Frontal cortex (tissue), 4 donors: ENCODE measurements at places on chromosomes 16 and 17. TPM values are rescaled to one million over a fixed set of nuclear protein-coding genes. Genes with fewer than 3 reads are reported as not detected.

DNA sequence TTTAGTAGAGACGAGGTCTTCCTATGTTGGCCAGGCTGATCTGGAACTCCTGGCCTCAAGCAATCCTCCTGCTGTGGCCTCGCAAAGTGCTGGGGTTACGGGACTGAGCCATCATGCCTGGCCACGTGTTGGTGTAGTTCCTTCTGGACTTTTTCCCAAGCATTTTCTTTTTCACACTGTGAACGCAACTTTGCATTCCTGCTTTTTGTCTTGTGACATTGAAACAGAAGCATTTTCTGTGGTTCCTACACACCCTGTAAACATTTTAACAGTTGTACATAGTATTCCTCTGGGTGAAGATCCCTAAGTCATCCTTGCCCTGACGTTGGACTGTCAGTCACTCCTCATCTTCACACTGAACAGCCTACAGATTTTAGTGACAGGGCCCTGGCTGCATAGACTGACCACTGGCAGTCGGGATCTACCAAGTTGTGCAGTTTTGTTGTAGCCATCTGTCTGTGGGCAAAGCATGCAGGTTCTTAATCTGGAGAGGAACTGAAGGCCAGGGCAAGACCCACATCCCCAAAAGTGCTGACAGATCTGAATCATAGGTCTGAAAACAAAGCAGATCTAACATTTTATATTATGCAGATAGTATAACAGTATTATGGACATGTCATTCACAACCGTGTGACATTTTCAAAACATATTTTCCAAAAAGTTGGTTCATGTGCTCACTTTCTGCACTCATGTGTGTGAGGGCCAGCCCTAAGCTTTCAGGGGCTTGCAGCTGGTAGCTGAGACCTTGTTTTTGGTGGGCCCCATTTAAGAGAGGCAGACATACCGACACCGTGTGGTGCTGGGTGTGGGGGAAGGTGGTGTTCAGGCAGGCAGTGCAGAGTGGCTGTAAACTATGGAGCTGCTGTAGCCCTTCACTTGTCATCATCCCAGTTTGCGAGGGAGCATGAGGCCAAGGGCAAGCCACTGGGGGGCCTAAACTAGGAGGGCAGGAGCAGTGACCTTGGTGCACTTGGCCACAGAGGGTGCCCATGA is 59.9 kb downstream of the EPN2 start:
- DNase-seq, result no peak

- no peak for DNase-seq
These were observed 224.6 kb downstream of the MAP2K6 start for GRCh38 chr17:69639096-69639495.

- DNase-seq, result no peak
These were observed 8.7 kb downstream of the FAM234A start for GRCh38 chr16:243348-243747.

DNA sequence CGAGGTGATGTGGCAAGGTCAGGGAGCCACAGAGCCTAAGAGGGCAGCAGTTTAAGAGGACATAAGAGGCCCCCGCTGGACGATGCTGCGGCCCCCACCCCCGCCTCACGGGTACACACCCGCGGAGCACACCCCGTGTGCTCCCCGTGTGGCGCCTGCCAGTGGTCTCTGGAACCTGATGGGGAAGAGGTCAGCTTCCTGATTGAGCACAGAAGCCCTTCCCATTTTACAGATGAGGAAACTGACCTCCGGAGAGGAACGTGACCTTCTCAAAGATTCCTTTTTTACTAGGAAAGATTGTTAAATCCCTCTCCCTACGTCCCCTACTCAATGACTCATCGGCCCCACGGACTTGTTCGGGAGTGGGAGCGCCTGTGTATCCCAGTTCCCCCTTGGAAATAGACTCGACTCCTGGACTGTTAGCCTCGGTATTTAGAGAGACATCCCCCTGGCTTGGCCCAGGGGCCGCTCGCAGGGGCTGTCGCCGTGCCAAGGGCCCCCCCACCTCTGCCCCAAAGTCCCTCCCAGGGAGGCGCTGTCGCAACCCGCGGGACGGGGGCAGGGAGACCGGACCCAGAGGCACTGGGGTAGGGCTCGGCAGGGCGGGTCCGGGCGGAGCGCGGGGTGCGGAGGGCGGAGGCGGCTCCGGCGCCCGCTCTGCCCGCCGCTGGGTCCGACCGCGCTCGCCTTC is at the start of gene ABCC3:
ABCC3 (plus strand) TSS at position 658 of the 691 bp plus-strand sequence. CDS start 56 bp downstream, outside the sequence.
- DNase-seq, result peak; percentile 33

DNA sequence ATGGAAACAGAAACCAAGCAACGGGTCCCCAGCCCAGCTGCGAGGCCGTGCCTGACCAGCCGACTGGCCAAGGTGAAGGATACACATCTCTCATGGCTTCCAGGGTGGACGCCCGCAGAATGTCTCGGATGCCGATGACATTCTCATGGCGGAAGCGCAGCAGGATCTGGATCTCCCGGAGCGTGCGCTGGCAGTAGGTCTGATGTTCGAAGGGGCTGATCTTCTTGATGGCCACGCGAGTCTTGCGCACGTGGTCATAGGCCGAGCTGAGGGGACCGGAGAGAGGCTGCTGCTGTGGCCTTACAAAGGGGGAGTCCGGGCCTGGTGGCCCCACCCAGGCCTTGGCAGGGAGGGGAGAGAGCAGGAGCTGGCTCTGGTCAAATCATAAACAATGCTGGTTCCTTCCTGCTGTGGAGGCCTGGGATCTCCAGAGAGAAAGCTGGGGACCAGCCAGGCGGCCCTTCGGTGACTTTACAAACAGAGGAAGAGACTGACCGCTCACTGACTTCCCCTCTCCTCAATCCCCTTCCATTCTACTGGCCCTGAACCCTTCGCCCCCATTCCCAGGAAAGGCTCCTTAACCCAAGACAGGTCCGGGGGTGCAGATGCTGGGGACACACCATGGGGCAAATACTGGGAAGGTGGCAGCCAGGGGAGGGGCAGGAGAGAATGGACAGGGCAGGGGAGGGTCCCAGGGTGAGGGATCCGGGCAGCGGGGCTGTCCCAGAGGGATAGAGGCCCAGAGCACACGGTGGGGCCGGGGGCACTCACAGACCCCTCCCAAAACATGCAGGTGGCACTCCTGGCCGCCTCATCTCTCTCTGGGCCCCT is 1.1 kb downstream of the MAPK3 start:
- DNase-seq, result peak; percentile 53

DNA sequence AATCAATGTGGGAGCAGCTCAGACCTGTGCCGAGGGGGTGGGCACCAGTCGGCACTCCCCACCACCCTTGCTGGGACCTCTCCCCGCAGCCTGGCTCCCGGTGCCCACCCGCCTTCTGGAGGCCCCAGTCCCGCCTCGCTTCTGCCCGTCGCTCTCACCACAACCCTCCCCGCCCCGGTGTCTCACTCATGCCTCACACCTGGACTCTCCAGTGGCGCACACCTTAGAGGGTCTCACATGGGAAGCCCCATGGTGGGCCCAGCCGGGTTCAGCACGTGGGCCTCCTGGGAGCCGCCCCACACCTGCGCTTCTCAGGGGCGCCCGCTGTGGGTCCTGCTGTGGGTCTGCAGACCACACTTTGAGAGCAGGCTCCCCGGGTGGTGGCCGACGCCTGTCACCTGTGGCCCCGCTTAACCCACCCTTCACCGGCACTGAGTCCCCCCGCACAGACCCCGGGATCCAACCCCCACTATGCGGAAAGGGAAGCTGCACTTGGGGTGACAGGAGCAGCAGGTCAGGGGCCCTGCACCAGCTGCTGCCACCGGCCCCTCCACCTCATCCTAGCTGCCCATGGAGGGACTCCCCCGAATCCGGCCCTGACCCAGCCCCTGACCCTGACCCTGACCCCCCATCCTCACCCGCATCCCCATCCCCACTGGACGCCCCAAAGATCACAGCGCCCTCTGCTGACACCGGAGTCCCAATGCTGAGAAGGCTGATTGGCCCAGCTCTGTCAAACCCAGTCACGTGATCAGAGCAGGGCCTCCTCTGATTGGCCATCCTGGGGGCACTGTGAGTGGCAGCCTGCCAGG is 27.4 kb upstream of the SLC38A10 start:
- peak; percentile 75 for DNase-seq

GRCh38 chr17:64117981-64118979 is 11.7 kb downstream of the ERN1 start:
- DNase-seq, result no peak

GRCh38 chr16:52773026-52773425 is 226.1 kb upstream of the TOX3 start:
- no peak for DNase-seq

- DNase-seq, result no peak
These were observed 232.8 kb downstream of the SEC14L1 start for GRCh38 chr17:77373299-77374169.

- DNase-seq, result no peak
These were observed 6.8 kb upstream of the ITGAD start for GRCh38 chr16:31386157-31386984.

DNA sequence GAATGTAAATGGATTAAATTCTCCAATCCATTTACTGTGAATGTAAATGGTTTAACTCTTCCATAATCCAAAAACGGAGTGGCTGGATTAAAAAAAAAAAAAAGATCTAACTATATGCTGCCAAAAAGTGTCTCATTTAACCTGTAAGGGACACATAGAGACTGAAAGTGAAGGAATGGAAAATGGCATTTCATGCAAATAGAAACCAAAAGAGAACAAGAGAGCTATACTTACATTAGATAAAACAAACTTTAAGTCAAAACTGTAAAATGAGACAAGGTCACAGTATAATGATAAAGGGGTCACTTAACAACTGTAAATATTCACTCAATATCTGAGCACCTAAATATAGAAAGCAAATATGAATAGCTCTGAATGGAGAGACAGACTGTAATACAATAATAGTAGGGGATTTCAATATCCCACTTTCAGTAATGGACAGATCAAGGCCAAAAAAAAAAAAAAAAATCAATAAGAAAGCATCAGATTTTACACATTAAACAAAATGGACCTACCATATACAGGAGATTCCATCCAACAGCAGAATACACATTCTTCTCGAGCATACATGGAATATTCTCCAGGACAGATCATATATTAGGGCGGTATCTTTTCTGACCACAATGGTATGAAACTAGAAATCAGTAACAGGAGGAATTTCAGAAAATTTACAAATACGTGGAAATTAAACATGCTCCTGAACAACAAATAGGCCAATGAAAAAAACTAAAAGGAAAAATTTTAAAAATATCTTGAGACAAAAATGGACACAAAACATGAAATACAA is 36.4 kb downstream of the CDR2 start:
- DNase-seq, result no peak

GRCh38 chr17:17853811-17854447 is 17.1 kb upstream of the SREBF1 start:
- no peak for DNase-seq

GRCh38 chr17:17121162-17121561 is 78.9 kb downstream of the MPRIP start:
- DNase-seq, result no peak

DNA sequence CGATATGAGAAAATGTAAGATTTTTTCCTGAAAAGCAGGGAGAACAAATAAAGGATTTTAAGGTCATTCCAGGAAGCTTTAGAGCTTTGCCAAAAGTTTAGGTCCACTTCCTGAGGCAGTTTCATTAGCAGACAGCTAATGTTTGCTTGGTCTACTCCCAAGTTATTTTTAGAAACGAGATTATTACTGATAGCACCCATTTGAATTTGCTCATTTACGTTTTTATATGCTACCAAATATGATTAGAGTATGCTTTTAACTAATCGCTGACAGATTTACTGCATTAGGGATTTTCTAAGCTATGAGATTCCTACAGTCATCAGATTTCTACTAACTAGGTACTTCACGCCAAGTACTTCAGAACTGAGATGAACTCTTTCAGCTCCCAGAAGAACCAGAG is 98.1 kb downstream of the WNT3 start:
- no peak for DNase-seq

GRCh38 chr17:30333503-30334360 is at the start of gene TMIGD1:
TSS of gene TMIGD1 (minus strand) at chr17:30334057. CDS start at chr17:30332133, 1,924 bp downstream.
- DNase-seq, result no peak

DNA sequence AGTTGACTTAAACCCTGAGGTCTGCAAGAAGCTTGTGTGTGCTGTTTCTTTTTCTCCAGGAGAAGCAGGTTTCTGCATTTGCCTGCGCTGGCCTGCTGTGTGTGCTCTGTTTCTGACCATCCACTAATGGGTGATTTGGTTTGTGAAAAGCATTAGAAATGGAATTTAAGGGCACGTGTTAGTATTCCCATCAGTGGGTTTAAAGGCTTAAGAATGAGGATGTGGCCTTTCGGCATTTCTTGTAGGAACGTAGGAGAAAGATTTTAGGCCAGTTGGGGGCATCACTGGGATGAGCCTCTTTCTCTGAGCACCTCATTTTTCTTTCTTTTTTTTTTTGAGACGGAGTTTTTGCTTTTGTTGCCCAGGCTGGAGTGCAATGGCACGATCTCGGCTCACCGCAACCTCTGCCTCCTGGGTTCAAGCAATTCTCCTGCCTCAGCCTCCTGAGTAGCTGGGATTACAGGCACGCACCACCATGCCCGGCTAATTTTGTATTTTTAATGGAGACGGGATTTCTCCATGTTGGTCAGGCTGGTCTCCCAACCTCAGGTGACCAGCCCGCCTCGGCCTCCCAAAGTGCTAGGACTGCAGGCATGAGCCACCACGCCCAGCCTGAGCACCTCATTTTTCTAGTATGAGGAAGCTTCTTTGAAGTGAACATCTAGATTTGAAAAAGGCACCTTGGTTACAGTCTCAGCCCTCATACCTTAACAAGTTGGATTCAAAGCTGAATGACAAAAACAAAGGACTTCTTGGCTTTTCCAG is 110.3 kb downstream of the BANP start:
- no peak for DNase-seq

- DNase-seq, result no peak
These were observed 11.6 kb upstream of the IL4R start for GRCh38 chr16:27302126-27302525.

DNA sequence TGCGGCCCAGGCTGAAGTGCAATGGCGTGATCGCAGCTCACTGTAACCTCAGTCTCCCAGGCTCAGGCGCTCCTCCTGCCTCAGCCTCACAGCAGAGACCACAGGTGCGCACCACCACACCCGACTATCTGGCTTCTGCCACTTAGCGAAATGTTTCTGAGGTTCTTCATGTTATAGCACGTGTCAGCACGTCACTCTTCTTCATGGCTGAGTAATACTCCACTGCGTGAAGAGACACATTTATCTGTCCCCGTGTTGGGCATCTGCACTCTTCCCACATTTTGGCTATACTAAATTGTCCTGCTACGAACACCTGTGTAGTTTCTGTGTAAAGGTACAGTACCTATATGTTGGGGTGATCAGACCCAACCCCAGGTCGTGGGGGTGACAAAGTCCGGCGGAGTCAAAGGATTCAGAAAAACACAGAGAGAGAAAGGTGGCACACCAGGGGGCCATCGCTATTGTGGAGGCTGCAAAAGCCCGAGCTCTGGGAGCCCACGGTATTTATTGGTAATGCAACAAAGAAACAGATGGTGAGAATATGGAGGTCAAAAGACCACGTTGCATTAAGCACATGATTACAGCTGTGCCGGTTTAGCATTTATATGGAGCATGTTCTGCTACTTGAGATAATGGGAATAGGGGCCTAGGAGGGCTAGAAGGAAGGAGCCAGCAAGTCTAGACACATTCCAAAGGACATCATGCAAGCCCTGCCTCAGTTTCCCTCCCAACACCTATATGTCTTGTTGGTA is 851 bp upstream of the DPEP1 start:
- no peak for DNase-seq

GRCh38 chr17:78541488-78542206 is 35.5 kb downstream of the DNAH17 start:
- DNase-seq, result no peak

Gene TBC1D3L
- total RNA-seq, result 3.3 TPM

Gene AOC2
- total RNA-seq, result 0.41 TPM

Gene NPIPA3
- total RNA-seq, result 0.41 TPM

Gene SLC13A2
- not detected for total RNA-seq

Gene MILR1
- 0.82 TPM for total RNA-seq

Gene KRT24
- total RNA-seq, result not detected

Gene C16orf87
- 40.8 TPM for total RNA-seq

Gene ABCC12
- total RNA-seq, result 0.41 TPM

Gene KIF18B
- total RNA-seq, result 0.41 TPM

Gene RNF213
- total RNA-seq, result 12.2 TPM
